Caco-2 (cell line): ENCODE measurements at places on chromosomes 11 and 22. TPM values are rescaled to one million over a fixed set of nuclear protein-coding genes. Genes with fewer than 3 reads are reported as not detected.
A peak's percentile ranks its signal among the peaks of the same experiment; 100 is the strongest.

FAT3 gene
- 0.02 TPM in 1 of 2 replicates, not detected in the other for total RNA-seq

CHRDL2 gene
- total RNA-seq, result 2.5 and 3.4 TPM in 2 replicates

OR8D1 gene
- not detected in 2 replicates for total RNA-seq

SLC22A8 gene
- total RNA-seq, result not detected in 2 replicates

DNA sequence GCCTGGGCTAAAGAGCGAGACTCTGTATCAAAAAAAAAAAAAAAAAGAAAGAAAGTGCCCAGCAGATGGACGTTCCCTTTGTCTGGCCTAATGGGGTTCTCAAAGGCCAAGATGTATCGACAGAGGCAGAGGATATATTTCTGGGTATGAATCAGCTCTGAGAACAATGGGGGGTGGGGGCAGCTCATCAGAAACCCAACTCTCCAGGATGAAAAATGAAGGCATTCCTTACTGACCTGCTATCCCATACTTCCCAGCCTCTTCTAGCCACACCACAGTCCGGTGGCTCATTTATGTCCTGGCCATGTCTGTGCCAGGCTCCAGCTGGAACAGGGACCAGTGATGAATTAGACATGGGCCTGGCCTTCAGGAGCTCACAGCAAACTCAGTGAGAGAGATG lies 15.2 kb upstream of the POLD3 start:
- no peak overlapping the region for H3K4me3 ChIP-seq
- no peaks in the 10 kb centered on the region for H3K36me3 ChIP-seq
- no peak overlapping the region for H3K27ac ChIP-seq
- peaks cover 9% of the 10 kb centered on the region for H3K4me1 ChIP-seq

DNA sequence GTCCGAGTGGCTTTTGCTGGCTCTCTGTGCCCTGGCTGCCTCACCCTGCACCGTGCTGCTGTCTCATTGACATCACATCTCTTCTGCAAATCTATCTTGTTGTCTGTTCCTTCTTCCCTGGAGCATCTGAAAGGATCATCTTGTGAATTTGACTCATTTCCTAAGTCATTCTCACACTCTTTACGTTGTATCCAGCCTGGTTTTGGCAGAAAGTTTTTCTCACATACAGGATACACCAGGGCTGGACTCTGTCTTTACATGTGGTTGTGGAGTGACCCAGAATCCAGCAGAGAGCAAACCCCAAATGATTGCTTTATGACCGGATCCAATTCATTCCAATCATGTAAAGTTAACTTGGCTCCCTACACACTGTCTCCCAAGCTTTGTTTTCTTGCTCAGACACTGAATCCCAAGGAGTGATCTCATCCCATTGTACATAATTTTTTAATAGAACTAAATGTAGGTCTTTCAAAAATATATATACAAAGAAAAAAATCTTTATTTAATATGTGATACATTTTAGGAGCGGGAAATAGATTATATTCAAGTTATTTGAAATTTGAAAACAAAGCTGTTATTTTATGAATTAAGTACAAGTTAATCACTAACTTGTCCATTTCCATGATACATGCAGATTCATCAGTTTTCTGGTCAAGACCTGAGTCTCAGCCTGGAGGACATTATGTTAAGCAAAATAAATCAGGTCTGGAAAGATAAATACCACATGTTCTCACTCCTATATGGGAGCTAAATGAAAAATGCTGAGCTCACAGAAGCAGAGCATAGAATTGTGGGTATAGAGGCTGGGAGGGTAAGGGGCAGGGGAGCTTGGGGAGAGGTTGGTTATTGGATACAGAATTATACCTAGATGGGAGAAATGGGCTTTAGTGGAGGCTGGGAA lies 2.9 kb upstream of the RFPL1 start:
- no peaks in the 10 kb centered on the region for H3K36me3 ChIP-seq
- peaks cover 16% of the 10 kb centered on the region for H3K4me1 ChIP-seq
- H3K27me3 ChIP-seq, result no peaks in the 10 kb centered on the region
- no peak for DNase-seq

DNA sequence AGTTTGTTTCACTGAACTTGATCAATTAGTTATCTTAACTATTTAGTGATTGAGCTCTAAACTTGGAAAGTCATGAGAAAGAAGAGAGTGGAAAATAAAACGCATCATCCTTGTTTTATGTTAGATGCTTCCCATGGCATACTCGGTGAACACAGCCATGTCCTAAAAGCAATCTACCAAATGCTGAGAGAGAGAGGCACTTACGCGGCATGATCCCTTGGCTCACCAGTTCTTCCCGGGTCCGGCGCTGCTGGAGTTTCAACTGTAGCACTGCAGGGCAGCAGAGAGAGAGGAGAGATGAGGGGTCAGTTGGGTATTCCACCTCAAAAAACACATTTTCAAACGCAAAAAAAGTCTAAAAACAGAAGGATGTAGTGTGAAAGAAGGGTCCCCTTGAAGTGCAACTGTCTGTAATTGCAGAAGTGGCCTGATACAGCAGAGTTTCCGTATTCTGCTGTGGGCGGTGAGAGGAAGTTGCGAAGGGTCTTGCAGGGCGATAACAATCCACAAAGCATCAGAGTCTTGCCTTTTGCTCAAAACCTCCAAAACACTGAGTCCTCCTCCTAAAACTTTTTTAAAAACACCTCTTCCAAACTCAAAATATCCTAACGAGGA lies 92.7 kb downstream of the SGSM3 start:
- H3K27ac ChIP-seq, result no peak overlapping the region
- H3K4me1 ChIP-seq, result no peaks in the 10 kb centered on the region
- H3K36me3 ChIP-seq, result no peaks in the 10 kb centered on the region
- DNase-seq, result no peak
- H3K27me3 ChIP-seq, result no peaks in the 10 kb centered on the region
- H3K4me3 ChIP-seq, result no peak overlapping the region

GRCh38 chr22:37544955-37545702 lies 15.2 kb upstream of the CDC42EP1 start:
- peak overlapping the region; percentile 20 for H3K4me3 ChIP-seq
- peak; percentile 84 for DNase-seq
- H3K27me3 ChIP-seq, result no peaks in the 10 kb centered on the region
- peaks cover 47% of the 10 kb centered on the region for H3K4me1 ChIP-seq
- peak overlapping the region; percentile 66 for H3K27ac ChIP-seq

DNA sequence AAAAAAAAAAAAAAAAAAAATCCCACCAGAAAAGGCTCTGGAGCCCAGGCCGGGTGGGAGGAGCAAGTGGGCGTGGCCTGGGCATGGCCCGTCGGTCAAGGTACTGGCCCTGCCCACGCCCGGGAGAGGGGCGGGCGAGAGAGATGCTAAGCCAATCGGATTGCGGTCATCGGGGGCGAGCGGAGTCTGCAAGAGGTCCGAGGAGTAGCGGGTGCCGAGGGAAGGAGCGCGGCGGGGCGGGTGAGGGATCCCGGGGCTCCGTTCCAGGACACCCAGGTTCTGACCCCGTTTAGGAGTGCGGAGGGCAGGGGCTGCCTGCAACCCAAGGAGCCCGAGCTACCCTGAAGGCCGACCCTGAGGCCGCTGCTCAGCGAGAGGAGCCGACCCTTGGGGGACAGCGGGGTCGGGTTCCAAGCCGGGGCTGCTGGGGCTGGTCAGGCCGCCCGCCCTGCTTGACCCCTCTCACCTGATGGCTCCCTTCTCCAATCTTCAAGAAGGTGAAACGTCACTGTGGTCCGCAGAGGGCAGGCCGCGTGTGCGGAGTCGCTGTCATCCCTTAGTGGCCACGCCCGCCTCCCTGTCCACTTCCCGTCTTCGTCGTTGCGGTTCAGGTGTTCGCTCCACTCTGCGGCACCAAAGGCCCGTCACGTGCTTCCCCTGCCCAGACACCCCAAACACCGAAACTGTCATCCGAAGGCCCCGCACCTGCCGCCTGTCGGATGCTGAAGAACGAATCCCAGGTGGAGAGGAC lies 11.1 kb upstream of the TAB1 start:
- no peak overlapping the region for H3K4me3 ChIP-seq
- no peaks in the 10 kb centered on the region for H3K36me3 ChIP-seq
- no peak for DNase-seq
- no peak overlapping the region for H3K27ac ChIP-seq
- H3K27me3 ChIP-seq, result no peaks in the 10 kb centered on the region

GRCh38 chr22:46240907-46241306 lies 9.2 kb downstream of the CDPF1 start:
- H3K4me1 ChIP-seq, result peaks cover 10% of the 10 kb centered on the region; the same call in 1 of the 2 replicates
- H3K36me3 ChIP-seq, result no peaks in the 10 kb centered on the region
- H3K4me3 ChIP-seq, result no peak overlapping the region
- no peak overlapping the region for H3K27ac ChIP-seq
- no peaks in the 10 kb centered on the region for H3K27me3 ChIP-seq
- no peak for DNase-seq

- H3K4me1 ChIP-seq, result peaks cover 12% of the 10 kb centered on the region
- H3K36me3 ChIP-seq, result no peaks in the 10 kb centered on the region
- no peaks in the 10 kb centered on the region for H3K27me3 ChIP-seq
- H3K4me3 ChIP-seq, result no peak overlapping the region
- DNase-seq, result no peak
- H3K27ac ChIP-seq, result peak overlapping the region; percentile 30
Measured at GRCh38 chr11:33197915-33198727, 36.8 kb upstream of the CSTF3 start.

- no peak overlapping the region for H3K4me3 ChIP-seq
- H3K36me3 ChIP-seq, result no peaks in the 10 kb centered on the region
- no peak overlapping the region for H3K27ac ChIP-seq
- H3K4me1 ChIP-seq, result peaks cover 17% of the 10 kb centered on the region
- H3K27me3 ChIP-seq, result no peaks in the 10 kb centered on the region; the same call in 1 of the 2 replicates
- DNase-seq, result no peak
Measured at GRCh38 chr11:64451856-64452255, 92.9 kb downstream of the RPS6KA4 start.

GRCh38 chr22:46997311-46997970 lies 235.0 kb downstream of the TBC1D22A start:
- no peak overlapping the region for H3K27ac ChIP-seq
- peak; percentile 12 for DNase-seq
- H3K36me3 ChIP-seq, result no peaks in the 10 kb centered on the region

GRCh38 chr22:42282943-42283277 lies 12.5 kb upstream of the TCF20 start:
- H3K36me3 ChIP-seq, result 0 out of 2 replicates have a peak, but pooled peaks cover 2% of the 10 kb centered on the region
- H3K27me3 ChIP-seq, result no peaks in the 10 kb centered on the region
- DNase-seq, result no peak
- H3K4me3 ChIP-seq, result peak overlapping the region; percentile 41

DNA sequence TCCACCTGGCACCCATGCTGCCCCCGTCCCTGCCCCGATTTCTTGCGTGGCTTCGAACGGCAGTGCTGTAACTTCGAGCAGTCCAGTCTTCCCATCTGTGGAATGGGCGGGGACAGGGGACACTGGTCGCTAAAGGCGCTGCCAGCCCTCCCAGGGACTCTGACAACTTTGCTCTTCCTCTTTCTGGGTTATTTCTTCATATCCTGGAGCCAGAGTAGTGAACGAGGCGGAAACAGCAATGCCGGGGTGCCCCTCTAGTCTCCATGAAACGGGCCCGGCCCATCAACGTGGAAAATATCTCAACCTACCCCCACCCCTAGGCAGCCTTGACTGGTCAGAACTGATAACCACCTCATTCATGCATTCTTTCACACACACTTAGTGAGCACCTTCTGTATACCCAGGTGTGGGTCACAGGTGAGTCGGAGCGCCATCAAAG lies 42.8 kb downstream of the TRIOBP start:
- H3K4me3 ChIP-seq, result no peak overlapping the region
- DNase-seq, result no peak
- H3K27me3 ChIP-seq, result no peaks in the 10 kb centered on the region
- H3K36me3 ChIP-seq, result no peaks in the 10 kb centered on the region

DNA sequence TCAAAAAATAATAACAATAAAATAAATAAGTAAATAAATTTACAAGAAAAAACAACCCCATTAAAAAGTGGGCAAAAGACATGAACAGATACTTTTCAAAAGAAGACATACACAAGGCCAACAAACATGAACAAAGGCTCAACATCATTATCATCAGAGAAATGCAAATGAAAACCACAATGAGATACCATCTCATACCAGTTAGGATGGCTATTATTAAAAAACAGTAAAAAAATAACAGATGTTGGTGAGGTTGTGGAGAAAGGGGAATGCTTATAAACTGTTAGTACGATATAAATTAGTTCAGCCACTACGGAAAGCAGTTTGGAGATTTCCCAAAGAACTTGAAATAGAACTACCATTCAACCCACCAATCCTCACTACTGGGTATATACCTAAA lies 44.6 kb downstream of the PRCP start:
- no peaks in the 10 kb centered on the region for H3K27me3 ChIP-seq
- H3K36me3 ChIP-seq, result no peaks in the 10 kb centered on the region; the same call in 1 of the 2 replicates
- peaks cover 10% of the 10 kb centered on the region for H3K4me1 ChIP-seq
- no peak overlapping the region for H3K4me3 ChIP-seq
- DNase-seq, result no peak

GRCh38 chr11:1921574-1922141 lies 2.2 kb downstream of the TNNT3 start:
- no peaks in the 10 kb centered on the region for H3K36me3 ChIP-seq
- H3K27me3 ChIP-seq, result no peaks in the 10 kb centered on the region
- no peak overlapping the region for H3K4me3 ChIP-seq

GRCh38 chr11:126284829-126285228 lies 1.9 kb downstream of the TIRAP start:
- no peaks in the 10 kb centered on the region for H3K27me3 ChIP-seq
- no peaks in the 10 kb centered on the region for H3K36me3 ChIP-seq
- peaks cover 13% of the 10 kb centered on the region for H3K4me1 ChIP-seq

DNA sequence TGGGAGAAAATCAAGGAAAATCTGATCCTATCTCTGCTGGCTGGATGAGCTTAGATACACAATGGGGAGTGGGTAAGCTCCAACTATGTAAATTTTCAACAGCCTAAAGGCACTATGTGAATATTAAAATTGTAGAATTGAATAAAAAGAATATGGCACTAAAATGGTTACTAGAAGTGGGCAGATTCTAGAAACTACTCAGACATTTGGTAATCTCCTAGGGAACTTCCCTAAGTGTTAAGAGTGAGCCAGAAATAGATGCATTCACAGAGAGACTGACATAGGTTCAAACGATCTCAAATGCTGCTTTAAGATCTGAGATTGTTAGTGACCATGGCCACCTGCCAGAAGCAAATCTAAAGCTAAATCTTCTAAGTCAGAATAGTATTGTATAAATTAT lies 4.3 kb upstream of the OR52E1 start:
- H3K4me3 ChIP-seq, result no peak overlapping the region
- no peaks in the 10 kb centered on the region for H3K4me1 ChIP-seq
- H3K27ac ChIP-seq, result no peak overlapping the region
- DNase-seq, result no peak
- H3K36me3 ChIP-seq, result no peaks in the 10 kb centered on the region

DNA sequence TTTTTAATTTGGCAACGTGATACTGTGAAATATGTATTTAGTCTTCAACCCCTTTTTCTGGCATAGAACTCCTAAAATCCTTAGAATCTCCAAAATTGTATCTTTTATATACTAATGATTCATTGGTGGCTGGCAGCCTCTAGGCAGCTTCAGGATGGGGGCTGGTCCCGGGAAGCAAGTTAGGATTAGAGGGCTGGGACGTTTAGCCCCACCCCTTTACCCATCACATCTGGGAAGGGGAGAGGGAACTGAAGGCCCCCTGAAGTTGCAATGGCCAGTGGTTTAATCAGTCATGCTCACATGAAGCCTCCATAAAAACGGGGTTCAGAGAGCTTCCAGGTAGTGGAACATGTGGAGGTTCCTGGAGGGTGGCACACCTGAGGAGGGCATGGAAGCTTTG lies 7.1 kb downstream of the IL17RA start:
- no peak overlapping the region for H3K4me3 ChIP-seq
- H3K27ac ChIP-seq, result no peak overlapping the region

GRCh38 chr11:15223318-15223717 lies 108.6 kb downstream of the INSC start:
- H3K36me3 ChIP-seq, result no peaks in the 10 kb centered on the region
- H3K4me3 ChIP-seq, result no peak overlapping the region
- H3K4me1 ChIP-seq, result no peaks in the 10 kb centered on the region
- no peaks in the 10 kb centered on the region for H3K27me3 ChIP-seq
- H3K27ac ChIP-seq, result no peak overlapping the region

GRCh38 chr11:72681226-72682153 lies 7.3 kb upstream of the PDE2A start:
- no peaks in the 10 kb centered on the region for H3K4me1 ChIP-seq
- no peaks in the 10 kb centered on the region for H3K27me3 ChIP-seq
- no peak overlapping the region for H3K4me3 ChIP-seq
- peaks cover 2% of the 10 kb centered on the region for H3K36me3 ChIP-seq
